Kidney epithelial cell (primary cell): ENCODE measurements at places on chromosomes 4 and X. TPM values are rescaled to one million over a fixed set of nuclear protein-coding genes. Genes with fewer than 3 reads are reported as not detected.

DNAAF6 gene
- total RNA-seq = not detected in 2 replicates

DNA sequence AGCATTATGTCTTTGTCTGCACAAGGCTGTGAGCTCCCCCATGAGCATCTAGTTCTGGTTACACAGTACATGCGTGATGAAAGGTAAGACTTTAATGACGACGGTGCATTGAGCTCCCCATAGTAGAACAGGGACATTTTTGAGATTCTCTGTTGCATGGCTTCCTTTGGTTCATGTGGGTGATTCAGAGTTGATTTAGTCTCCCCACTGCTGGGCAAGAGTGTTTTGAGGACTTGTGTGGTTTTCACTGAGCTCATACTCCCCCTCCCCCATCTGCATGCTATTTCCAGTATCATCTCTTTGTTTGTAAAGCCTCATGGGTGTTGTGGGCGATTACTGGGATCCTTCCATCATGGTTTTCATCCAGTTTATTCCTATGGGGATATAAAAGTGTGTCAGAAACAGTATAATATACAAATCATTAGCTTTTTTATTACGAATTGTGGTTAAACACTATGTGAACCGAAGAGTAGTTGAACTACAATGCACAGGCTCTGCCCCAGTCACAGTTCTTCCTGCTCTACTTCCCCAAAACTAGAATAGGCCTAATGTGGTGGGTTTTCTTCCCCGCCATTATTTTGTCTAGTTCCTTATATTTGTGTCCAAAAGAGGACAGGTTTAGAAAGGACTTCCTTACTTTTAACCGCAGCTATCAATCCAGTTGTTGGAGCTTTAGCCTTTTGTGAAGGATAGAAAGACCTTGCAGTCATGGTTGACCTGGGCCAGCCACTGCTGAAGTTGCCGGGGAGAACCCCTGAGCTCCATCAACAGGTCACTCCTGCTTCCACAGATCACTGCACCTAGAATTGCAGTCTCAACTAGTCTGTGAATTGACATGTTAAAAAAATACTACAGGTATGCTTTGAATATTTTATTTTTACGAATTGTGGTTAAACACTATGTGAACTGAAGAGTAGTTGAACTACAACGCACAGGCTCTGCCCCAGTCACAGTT is 30.4 kb downstream of the KIT start:
- DNase-seq = peak; percentile 9

DNA sequence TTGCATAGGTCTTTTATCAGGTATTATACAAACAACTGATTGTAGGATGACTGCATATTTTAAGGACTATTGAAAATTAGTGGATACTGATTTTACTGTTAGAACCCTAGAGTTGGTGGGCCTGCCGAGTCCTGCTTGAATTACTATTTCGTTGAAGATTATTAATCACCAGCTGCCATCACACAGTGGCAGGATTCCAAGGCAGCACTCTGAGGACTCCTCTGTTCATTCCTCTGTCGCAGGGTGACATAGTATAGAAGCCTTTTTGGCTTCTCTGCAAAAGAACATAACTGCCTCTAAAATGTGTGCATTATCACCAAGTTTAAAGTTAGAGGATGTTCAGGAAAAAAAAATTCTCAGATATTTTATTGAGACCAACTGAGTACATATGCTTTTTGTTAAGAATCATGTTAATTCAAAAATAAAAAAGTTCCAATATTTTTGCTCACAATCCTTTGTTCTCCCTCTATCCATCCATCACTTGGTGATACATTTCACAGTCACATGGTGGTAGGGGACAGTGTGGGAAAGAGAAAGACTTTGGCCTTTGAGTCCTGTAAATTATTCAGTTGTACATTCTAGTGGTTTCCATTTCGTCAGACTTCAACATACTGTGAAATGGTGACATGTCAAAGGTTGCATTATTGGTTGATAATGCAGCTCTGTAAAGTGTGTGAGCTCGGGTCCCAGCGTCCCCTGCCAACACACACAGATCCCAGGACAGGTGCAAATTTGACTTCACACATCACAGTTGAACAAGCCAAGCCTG is 332.5 kb downstream of the GRID2 start:
- no peak for DNase-seq

GRCh38 chr4:72084587-72085011 is 52.8 kb downstream of the NPFFR2 start:
- DNase-seq = no peak

DNA sequence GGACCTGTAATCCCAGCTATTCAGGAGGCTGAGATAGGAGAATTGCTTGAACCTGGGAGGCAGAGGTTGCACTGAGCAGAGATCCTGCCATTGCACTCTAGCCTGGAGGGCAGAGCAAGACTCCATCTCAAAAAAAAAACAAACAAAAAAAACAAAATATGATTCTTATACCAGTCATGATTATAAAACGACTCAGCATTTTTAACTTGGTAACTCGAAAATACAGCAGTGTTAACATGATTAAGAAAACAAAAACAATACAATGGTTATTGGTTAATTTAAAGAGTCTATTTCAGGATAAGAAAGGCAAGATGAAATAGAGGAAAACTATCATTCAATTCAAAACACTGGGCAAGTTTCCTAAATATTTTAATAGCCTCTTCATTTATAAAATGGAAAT is 865.3 kb downstream of the PCDH7 start:
- no peak for DNase-seq

DNA sequence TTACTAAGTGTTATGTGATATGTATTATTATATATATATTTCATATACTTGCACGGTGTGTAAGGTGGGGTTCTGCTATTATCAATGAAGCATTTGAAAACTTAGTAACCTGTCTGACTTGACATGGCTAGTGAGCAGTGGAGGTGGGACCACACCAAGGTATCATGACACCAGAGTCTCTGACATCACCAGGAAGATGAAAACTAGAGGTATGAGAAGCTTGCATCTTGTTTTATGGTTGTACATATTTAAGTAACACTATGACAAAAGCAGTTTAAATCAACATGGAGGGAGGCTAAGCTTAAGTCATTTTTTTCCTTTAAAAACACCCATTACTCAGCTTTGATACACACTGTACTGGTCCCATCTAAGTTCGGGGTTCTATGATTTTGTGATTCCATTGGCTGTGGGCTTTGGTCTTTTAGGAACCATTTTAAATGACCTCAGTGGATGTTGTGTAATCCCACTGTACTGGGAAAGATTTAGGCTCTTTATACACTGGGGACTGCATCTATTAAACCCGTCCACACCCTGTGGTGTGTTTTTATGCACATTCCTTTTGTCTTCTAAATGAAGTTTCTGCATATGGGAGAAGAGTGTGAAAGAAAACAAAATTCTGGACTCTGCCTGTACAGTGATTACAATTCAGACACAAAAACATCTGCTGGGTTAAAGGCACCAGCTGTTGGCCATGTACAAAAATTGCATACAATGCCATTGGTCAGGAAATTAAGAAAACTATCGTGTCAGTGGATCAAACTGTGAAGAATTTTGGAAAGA is 570.6 kb downstream of the SPRY1 start:
- DNase-seq = no peak

CDX4 gene
- total RNA-seq = not detected in 2 replicates

TMPRSS11F gene
- not detected in 2 replicates for total RNA-seq

DNA sequence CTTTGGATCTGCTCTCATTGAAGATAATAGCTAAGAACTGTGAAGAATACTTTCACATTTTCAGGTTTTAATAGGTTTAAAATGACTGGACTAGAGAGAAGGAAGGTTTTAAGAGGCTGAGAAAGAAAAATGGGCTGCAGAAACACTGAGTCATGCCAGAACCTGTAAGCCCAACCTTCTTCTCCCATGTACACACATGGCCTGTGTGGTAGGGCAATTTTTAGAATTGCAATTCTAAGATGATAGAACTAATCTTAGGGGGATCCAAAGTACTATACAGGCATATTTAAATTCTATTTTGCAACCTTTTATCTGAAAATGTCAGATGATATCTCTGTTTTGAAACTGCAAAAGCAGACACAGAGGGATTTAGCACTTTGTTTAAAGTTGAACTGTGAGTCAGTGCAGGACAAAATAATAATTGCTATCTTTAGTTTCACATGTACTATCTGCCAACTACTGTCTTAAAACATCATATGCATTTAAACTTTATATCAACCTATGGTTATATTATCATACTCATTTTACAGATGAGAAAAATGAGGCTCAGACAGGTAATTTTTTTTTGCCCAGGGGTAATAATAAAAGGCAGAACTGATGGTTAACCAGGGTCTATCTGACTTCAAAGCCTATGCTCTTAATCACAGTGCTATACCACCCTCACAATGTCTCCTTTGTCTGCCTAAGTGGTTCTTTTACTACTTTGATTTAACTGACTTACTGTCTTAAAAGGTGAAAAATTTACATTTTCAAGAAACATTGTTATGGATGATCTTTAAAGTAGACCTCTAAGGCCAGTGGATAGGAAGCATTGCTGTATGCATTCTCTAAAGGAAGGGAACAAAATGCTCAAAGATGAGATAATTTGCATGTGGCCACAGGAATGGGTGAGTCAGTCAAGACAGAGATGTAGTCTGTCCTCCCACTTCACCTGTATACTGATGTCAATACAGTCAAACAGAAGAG is 4.3 kb downstream of the TMPRSS11E start:
- DNase-seq = peak; percentile 49

RAI2 gene
- 3.2 and 3.6 TPM in 2 replicates for total RNA-seq

DNA sequence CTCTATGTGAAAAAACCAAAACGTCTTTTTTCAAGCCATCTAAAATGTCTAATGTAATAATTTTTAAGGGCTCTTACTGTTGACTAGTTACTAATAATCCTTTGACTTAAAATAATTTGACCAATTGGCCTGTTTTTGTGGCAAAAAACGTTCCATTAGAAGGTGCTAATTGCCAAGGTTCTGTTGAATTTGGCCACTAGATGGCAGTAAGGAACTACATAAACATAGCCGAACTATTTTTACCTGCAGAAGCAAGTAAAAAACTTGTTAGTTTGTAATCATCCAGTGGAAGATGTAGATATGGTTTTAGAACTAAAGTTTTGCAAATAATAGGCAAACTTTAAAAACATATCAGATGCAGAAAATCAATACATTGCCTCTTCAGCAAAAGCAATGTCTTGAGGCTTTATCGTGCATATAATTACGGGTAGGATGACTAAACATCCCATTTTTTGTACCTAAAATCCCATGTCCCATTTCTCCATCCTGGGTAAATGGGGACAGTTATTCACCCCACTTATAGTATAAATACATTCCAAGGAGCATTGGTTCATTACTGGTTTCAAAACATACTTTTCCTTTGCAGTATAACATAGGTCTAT is 57.6 kb downstream of the PROM1 start:
- DNase-seq = no peak

SASH3 gene
- not detected in 2 replicates for total RNA-seq

- no peak for DNase-seq
Measured at GRCh38 chrX:99909946-99910345, 500.1 kb downstream of the PCDH19 start.

ARR3 gene
- not detected in 2 replicates for total RNA-seq

DNA sequence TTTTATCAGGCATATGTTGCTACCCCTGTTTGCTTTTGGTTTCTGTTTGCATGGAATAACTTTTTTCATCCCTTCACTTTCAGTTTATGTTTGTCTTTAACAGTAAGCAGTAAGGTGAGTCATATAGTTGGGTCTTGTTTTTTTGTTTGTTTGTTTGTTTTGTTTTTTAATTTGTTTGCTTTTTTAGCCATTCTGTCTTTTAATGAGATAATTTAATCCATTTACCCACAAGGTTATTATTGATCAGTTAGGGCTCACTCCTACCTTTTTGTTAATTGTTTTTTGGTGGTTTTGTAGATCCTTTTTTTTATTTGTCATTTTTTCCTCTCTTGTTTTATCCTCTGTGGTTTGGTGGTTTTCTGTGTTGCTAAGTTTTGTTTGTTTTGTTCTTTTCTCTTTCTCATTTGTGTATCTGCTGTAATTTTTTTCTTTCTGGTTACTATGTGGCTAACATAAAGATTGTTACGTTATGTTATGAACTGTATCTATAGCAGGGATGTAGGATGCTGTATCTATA is 379.5 kb upstream of the MAD2L1 start:
- no peak for DNase-seq

DNA sequence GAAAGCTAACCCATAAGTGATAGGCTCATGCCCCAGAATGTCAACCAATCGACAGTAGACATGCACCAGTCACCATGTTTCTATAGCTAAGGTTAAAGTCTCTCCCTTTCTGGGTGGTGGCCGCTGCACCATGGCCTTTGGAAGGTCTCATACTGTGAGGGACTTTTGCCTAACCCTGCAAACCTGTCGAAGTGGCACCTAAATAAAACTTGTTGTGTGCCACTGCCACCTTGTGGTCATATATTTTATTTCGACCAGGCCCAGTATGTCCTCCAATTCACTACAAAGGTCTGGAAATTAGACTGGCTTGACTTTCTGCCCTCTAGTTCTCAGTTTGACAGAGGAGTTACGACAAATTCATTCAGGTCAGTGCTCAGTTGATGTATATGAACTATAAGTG is 163.1 kb downstream of the SMARCA1 start:
- DNase-seq = no peak

- DNase-seq = no peak
Measured at GRCh38 chrX:150094996-150095395, 156.7 kb upstream of the EOLA2 start.

DNA sequence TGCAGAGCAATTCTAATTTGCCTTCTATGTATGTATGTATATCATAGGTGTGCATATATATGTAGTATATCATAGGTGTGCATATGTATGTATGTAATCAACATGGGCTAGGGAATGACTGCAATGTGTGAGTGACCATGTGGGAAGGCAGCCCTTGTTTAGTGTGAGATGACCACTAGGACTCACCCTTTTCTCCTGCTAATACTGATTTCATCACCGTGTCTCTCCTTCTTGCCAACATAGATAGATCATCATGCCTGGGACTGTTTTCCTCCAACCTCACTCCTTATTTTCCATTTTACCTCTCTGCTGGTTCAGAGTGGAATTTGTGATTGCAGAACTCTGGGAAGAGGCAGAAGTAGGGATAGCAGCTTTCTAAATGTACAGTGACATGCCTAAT is 63.6 kb upstream of the SFRP2 start:
- DNase-seq = no peak
